ENCODE measurements at places on chromosomes 16 and 17.

DNA sequence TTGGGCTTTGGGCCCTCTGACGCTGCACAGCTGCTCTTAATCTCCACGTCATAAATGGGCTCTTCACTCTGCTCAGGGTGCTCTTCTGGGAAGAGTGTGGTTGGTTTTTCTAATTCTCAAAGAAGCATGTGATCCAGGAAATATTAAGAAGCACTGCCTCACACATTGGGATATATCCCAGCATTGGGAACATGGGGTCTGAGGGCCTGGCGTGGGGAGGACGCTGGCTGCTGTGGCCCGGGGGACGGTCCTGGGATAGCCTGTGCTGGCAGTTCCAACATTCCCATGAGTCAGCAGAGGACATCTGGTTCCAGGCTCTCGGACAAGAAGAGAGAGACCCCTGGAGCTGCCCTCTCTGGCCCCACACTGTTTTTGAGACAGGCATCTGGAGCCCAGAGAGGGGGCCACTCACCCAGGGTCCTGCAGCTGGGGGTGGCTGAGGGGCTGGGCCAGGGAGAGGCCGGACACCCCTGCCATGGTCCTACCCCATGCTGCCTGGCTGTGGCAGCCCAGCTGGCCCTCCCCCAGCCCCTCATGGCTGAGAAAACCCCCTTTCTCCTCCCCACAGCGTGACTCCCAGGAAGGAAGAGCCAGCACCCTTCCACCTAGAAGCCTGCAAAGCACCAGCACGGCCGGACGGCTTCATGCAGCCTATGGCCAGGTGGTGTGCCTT, 58.8 kb downstream of the NT5M start:
- DNase-seq: no peak

GRCh38 chr16:23434380-23434779, 18.6 kb downstream of the COG7 start:
- peak; percentile 22 for DNase-seq

DNA sequence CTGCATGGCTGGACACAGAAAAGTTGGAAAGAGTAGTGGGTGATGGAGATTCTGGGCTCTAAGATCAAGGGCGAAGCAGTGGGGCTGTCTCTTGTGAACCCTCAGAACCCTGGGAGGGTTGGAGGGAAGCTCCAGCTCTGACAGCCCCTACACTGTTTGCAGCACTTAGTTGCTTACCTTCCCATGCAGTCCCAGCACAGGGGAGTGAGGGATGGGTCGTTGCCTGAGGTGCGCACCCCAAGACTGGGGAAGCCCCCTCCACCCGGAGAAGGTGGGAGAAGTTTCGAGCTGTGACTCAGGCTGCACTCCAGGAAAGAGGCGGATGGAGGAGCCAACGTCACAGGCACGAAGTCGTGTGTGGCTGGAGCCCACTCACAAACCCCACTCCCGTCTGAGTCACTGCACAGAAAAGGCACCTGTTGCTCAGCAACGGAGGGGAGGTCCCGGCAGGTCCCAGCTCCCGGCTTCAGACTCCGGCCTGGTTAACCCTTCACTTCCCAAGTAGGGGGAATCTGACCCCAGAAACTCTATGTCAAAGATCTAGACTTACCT, 60.1 kb downstream of the AIPL1 start:
- no peak for DNase-seq

- peak; percentile 92 for DNase-seq
Observed at GRCh38 chr17:62727916-62728672, 80.0 kb downstream of the MARCHF10 start.

DNA sequence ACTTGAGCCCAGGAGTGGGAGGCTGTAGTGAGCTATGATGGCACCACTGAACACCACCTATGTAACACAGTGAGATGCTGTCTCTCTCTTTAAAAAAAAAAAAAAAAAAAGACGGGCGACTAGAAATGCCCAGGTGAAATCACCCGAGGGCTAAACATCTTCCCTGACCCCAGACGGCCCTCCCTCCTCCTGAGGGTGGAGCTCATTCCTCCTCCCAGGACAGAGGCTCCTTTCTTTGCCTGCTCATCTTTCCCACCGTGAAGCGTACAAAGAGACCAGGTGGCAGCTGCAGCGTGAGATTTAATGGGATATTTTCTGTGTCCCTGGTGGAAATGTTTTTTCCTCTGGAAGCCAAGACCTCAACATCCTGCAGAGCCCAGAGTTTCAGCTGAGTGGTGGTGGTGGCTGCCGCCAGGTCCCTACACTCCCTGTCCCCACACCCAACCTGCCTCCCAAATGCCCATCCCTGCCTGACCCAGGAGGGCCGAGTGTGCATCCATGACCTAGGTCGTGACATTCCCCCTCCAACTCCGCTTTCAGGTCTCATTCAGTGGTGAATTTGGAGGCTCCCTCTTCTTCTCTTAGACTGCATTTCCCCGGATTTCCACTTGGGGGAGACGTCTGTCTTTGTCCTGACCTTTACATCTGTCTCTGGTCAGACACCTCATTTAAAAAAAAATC, 14.4 kb upstream of the GPRC5B start:
- no peak for DNase-seq
